ENCODE measurements at places on chromosomes 16 and 17.

DNA sequence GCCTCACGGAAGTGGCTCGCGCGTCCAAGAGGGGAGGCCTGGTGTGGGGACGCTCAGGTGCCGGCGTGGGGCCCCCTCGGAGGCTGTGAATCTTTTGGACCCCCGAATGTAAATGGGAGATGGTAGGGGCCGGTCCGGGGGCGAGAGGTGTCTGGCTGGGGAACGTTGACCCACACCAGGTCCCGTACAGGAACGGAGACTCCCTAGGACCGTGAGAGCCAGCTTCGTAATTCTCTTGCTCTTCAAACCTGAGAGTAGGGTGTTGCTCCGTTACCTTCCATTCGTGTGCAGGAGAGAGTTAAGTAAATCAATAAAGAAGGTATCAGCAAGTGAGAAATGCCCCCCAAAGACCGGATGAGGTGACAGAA, 481 bp downstream of the LYRM1 start:
- no peak for DNase-seq

- DNase-seq: peak; percentile 91
These were observed at the start of gene CHTF18 for GRCh38 chr16:788399-789126. Gene CHTF18, plus strand, starts transcription at chr16:788620. Its CDS starts 65 bp downstream, at chr16:788685.

DNA sequence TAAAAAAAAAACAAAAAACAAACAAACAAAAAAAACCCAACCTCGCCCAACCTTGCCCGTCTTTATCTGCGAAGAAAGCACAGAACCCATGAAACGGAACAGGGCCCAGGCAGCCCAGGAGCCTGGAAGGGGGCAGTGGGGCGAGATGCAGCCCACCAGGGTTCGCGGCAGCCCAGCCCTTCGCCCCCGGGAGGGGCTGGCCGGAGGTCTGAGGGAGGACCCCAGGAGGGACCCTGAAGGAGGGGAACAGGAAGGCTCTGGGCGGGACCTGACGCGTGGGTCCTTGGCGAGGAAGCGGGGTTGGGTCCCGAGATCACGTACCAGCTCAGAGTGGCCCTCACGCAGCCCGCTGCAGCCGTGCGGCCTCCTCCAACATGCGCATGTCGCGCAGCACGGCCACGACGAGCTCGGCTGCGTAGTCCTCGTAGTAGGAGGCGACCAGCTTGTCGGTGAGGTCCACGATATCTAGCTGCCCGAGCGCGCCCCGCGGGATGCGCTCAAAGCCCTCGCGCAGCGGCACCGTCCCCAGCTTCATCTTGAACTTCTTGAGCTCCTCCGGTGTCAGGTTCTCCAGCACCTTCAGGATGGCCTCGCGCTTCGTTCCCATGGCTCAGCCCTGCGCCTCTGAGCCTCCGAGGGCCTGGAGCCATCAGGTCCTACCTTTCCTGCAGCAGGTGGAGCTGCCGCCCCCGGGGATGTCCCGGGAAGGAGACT, at the start of gene PYDC1:
Gene PYDC1, minus strand, starts transcription at position 714 of the 714 bp plus-strand sequence. Its CDS starts 107 bp downstream, at position 607.
- DNase-seq: no peak

DNA sequence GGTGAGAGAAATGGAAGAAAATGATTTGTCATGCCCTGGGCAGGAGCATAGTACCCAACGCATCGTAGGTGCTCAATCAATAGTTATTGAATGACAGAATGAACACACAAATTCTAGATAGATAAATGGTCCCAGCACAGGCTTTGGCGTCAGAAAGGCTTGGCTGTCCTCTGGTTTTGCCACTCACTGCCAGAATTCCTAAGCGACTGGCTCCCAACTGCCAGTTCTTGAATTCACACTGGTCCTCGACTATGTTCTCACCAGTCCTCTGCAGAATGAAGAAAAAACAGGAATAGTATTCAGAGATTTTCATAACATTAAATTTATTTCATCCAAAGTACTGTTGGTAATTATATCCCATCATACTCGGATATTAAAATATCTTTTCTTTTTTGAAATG, 163.1 kb upstream of the NOL11 start:
- DNase-seq: no peak

DNA sequence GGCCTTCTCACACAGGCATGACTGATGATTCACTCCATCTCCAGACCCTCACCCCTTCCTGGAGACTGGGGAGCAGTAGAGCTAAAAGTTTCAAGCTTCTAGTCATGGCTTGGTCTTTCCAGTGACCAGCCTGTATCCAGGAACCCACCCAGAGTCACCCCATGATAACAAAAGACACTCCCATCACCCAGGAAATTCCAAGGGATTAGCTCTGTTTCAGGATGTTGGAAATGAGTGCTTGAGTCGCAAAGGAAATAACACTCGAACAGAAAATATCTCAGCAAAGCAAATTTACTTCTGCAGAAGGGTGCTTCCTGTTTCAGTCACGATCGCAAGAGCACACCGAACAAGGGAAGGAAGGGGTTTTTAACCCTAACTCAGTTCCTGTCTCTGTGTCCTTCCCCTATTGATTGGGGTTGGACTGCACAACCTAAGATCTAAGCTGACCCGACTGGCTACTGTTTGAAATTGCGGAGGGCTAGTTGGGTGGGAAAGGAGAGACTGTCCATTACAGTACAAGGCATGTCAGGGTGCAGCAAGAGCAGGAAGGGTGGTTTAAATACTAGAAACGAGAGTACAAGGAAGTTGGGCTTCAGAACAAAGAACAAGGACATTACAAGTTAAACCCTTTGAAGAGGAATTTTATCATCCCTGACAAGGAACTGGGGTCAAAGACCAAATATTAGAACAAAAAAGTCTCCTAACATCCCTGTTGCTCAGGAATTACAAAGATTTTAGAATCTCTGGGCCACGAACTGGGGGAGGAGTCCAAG, 224.4 kb upstream of the CACNG5 start:
- no peak for DNase-seq

Measured in EH (cell line).